ENCODE measurements at places on chromosomes 1 and 21.

DNA sequence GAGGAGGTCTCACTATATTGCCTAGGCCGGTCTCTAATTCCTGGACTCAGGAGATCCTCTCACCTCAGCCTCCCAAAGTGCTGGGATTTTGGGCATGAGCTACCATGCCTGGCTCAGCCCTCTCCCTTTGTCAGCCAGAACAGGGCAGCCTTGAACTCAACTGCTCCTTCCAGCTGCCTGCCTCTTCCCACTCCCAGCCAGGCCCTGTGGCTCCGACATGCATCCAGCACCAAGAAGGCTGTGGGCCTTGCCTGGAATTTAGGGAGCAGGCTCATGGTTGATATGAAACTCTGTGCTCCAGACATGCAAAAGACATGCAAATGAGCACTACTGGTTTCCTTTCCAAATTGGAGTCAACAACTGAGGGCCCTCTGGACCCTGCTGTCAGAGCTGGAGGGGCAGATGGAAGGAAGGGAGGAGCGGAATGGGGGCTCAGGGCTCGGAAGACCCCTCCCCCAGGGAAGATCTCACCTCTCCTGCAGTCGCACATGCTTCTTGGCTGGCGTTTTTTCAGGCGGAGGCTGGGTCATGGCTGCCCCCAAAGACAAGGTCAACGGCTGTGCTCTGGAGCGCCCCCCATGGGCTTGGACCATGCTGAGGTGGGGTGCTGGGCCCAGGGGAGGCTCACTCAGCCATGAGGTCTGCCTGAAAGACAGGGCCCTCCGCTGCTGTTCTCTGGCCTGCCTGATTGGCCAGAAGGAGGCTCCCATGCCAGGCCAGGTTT is 1.4 kb downstream of the PTPN7 start:
- peak overlapping the region; percentile 98 for H3K27ac ChIP-seq
- peaks cover 7% of the 10 kb centered on the region for H3K36me3 ChIP-seq
- no peak for DNase-seq
- peaks cover 69% of the 10 kb centered on the region for H3K4me1 ChIP-seq
- H3K27me3 ChIP-seq, result no peaks in the 10 kb centered on the region

GRCh38 chr1:93770640-93771039 is 89.0 kb upstream of the BCAR3 start:
- no peaks in the 10 kb centered on the region for H3K36me3 ChIP-seq
- H3K27me3 ChIP-seq, result peaks cover 13% of the 10 kb centered on the region
- H3K27ac ChIP-seq, result no peak overlapping the region
- H3K4me1 ChIP-seq, result peaks cover 6% of the 10 kb centered on the region

DNA sequence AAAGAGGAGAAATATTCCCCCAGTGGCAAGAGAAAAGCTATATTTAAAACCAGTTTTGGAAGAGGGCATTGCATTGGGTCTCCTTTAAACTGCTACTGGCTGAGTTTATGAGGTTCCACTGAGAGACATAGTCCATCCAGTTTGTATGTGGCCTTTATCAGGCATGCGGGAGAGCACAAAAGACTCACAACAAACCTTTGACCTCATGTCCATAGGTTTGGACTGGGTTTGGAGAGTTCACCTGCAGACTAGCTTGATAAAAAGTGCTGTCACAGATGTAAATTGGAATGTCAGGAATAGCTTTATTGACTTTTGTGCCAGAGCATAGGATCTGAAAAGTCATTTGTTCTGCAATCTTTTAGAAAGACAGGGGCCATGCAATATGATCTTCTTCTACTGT is 131.0 kb upstream of the NRIP1 start:
- H3K36me3 ChIP-seq, result no peaks in the 10 kb centered on the region
- no peak overlapping the region for H3K4me3 ChIP-seq
- no peak for DNase-seq

DNA sequence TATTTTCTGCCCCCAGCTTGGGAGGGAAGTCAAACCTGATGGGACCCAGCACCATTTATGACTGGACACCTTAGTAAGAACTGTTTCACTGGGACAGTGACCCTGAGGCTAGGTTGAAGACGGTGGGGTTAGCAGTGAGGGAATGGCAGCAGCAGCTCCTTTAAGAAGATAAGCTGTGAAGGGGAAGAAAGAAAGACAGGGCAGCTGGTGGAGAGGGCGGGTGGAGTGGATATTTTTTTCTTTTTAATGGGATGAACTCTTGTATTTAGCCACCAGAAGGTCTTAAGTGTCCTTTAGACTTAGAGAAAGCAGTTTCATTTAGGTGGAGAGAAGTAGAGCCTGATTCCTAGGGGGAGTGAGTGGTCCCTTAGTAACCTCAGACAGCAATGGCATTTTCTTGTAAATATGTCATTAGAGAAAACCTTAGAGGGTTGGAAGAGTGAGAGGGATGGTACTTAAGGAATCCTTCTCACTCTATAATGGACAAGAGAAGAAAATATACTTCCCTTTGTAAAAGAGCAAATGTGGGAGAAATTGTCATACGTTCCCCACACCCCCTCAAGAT is 187.5 kb downstream of the HHAT start:
- DNase-seq, result no peak
- peaks cover 6% of the 10 kb centered on the region for H3K36me3 ChIP-seq
- no peaks in the 10 kb centered on the region for H3K27me3 ChIP-seq
- H3K27ac ChIP-seq, result no peak overlapping the region
- H3K4me1 ChIP-seq, result no peaks in the 10 kb centered on the region

DNA sequence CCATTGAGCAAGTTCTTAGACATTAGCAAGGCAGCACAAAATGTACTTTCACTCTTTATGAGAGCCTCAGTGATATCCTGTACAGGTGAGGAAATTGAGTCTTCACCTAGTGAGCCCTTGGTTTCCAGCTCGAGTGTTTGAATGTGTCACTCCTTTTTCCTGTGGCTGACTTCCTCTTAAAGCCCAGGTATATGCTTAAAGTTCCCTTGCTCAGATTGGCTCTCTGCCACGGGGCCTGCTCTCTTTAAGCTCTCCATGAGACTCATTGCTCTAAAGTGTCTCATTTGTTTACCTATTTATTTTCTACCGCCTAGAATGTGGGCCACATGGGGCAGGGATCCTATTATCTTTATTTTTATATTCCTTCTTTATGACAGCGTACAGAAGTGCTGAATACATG is 324.9 kb downstream of the SIPA1L2 start:
- H3K4me3 ChIP-seq, result no peak overlapping the region
- no peak overlapping the region for H3K27ac ChIP-seq
- no peaks in the 10 kb centered on the region for H3K36me3 ChIP-seq
- H3K4me1 ChIP-seq, result no peaks in the 10 kb centered on the region

- no peaks in the 10 kb centered on the region for H3K27me3 ChIP-seq
- no peak overlapping the region for H3K4me3 ChIP-seq
- DNase-seq, result no peak
- H3K27ac ChIP-seq, result no peak overlapping the region
- H3K36me3 ChIP-seq, result peaks cover 16% of the 10 kb centered on the region
Measured at GRCh38 chr1:19737104-19737825, 62.5 kb downstream of the TMCO4 start.

GRCh38 chr1:9111957-9112356 is 16.9 kb downstream of the GPR157 start:
- no peak overlapping the region for H3K27ac ChIP-seq
- H3K36me3 ChIP-seq, result no peaks in the 10 kb centered on the region
- no peak for DNase-seq
- H3K27me3 ChIP-seq, result no peaks in the 10 kb centered on the region
- peaks cover 7% of the 10 kb centered on the region for H3K4me1 ChIP-seq
- H3K4me3 ChIP-seq, result no peak overlapping the region

DNA sequence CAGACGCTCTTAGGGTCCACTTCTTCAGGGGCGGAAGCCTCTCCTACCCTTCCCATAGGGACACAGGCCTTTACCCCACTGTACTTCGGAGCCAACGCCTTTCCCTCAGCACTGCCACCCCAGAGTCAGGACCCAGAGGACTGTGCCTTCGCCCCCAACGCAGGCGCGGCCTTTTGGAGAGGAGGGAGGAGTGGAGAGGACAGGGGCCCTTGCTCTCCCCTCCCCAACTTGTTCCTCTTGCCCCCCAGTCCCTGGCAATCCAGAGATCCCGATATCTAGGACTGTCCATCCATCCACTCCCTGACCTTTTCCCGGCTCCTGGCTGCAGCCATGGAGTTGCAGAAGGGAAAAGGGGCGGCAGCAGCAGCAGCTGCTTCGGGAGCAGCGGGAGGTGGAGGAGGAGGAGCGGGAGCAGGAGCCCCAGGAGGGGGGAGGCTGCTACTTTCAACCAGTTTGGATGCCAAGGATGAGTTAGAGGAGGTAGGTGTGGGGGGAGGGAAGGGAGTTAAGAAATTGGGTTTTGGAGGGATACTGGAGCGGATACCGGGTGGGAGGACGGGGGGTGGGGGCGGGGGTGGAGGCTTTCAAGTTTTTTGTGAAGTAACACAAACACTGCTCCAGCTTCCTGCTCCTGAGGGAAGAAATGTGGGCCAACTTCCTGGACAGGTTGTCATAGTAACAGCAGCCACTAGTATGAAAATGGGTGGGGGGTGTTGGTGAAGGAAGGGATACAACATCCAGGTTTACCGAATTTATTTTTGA is 636 bp downstream of the INTS3 start:
- H3K4me3 ChIP-seq, result peak overlapping the region; percentile 94
- peak; percentile 13 for DNase-seq
- peaks cover 5% of the 10 kb centered on the region for H3K36me3 ChIP-seq
- H3K27ac ChIP-seq, result peak overlapping the region; percentile 92
- H3K4me1 ChIP-seq, result peaks cover 20% of the 10 kb centered on the region
- no peaks in the 10 kb centered on the region for H3K27me3 ChIP-seq

GRCh38 chr1:223707256-223708000 is 4.9 kb upstream of the CAPN2 start:
- H3K27me3 ChIP-seq, result no peaks in the 10 kb centered on the region
- H3K27ac ChIP-seq, result no peak overlapping the region
- H3K4me3 ChIP-seq, result peak overlapping the region; percentile 61
- no peak for DNase-seq

GRCh38 chr1:45335855-45336324 is 4.1 kb upstream of the TOE1 start:
- DNase-seq, result no peak
- H3K4me1 ChIP-seq, result peaks cover 36% of the 10 kb centered on the region
- peaks cover 7% of the 10 kb centered on the region for H3K36me3 ChIP-seq
- H3K27ac ChIP-seq, result no peak overlapping the region

DNA sequence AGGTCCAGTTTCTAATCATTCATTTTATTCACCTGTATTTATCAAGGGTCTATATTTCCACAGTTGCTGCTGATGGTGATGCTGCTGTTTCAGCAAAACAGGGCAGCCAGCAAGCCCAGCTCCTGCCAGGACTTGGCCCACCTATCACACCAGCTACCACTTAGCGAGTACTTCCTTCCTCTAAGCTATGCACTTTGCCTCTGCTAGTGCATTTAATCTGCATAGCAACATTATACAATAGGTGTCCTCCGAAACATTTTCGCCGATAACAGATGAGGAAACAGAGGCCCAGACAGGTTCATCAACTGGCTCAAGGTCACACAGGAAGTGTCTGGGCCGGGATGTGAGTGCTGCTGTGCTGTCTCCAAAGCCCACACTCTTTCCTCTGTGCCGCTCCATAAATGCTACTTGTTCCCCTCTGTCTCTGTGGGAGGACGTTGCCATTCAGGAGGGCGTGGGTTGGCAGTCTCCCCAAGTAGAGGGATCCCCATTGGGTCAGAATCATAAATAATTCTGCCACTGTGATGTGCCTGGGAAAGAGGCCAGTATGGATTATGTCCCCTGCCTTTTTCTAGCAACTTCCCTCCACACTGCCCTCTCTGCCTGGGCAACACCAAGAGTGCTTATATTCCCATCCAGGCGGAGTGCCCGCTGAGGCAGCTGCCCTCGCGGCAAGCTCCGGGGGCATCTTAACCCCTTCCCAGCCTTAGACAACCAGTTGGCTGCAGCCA is 9.4 kb upstream of the PLEKHA6 start:
- DNase-seq, result no peak
- H3K4me3 ChIP-seq, result no peak overlapping the region
- peaks cover 4% of the 10 kb centered on the region for H3K4me1 ChIP-seq
- peaks cover 2% of the 10 kb centered on the region for H3K36me3 ChIP-seq

DNA sequence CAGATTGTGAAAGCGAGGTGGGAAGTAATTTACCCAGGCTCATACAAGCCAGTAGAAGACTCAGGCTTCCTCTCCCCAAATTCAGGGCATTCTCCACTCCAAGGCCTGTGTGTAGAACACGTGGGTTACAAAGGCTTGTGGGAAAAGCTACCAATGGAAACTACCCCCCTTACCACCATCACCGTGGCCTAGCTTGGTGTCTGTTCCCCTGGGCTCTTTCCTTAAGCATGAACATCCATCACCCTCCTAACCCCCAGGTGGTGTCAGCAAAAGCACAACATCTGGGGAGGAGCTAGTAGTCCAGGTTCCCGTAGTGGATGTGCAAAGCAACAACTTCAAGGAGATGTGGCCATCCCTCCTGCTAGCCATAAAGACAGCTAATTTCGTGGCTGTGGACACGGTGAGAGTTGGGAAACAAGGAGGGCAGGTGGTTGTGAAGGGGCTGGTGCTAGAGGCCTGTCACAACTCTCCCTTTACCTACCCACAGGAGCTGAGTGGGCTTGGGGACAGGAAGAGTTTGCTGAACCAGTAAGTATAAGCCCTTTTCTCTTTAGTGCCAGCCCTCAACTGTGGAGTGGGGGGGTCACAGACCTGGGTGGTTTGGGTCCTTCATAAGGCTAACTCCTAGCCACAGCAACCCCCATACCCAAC is 701 bp upstream of the MUTYH start:
- peaks cover 44% of the 10 kb centered on the region for H3K4me1 ChIP-seq
- H3K27ac ChIP-seq, result peak overlapping the region; percentile 100
- H3K36me3 ChIP-seq, result peaks cover 3% of the 10 kb centered on the region
- no peaks in the 10 kb centered on the region for H3K27me3 ChIP-seq
- no peak for DNase-seq
- peak overlapping the region; percentile 100 for H3K4me3 ChIP-seq

DNA sequence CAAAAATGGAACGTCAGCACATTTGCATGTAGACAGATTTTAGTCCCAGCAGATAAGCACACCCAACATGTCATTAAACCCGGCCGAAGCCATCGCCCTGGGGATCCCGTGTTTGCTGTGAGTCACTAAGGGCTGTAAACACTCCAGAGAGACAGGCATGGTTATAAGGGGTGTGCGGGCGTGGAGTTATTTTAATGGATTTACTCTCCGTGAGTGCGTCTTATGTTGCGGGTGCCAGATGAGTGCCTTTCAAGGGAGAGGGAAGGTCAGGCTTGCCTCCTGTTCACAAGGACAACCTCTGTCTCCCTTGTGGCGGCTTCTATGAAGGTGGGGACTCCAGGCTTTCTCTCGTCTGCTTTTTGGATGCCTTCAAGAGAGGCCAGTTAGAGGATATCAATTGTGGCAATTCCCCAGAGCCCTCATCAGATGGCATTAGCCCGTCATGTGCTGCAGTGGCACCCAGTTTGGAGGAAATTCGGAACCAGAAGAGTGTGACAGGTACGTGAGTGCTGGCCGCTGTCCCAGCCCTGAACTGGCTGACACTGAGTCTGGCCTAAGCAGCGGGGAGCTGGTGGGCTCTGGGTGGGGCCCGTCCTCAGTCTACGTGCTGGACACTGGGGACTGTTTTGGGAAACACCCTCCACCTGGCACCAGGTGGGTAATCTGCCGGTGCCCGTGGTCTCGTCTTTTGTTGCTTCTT is 223.8 kb upstream of the TMEM51 start:
- peaks cover 2% of the 10 kb centered on the region for H3K36me3 ChIP-seq
- H3K4me3 ChIP-seq, result no peak overlapping the region
- peaks cover 40% of the 10 kb centered on the region for H3K27me3 ChIP-seq
- peaks cover 6% of the 10 kb centered on the region for H3K4me1 ChIP-seq
- no peak for DNase-seq

GRCh38 chr1:244674446-244674845 is 21.5 kb downstream of the DESI2 start:
- peaks cover 18% of the 10 kb centered on the region for H3K4me1 ChIP-seq
- H3K27me3 ChIP-seq, result no peaks in the 10 kb centered on the region
- DNase-seq, result no peak
- no peak overlapping the region for H3K4me3 ChIP-seq
- H3K36me3 ChIP-seq, result peaks cover 2% of the 10 kb centered on the region

Data from T-helper 17 cell (primary cell).